ENCODE measurements at places on chromosomes 7 and 10. TPM values are rescaled to one million over a fixed set of nuclear protein-coding genes. Genes with fewer than 3 reads are reported as not detected.

GRCh38 chr7:27224983-27225934 is 17.3 kb upstream of the EVX1 start:
- no peak for DNase-seq

CRYGN gene
- 0.91 TPM for total RNA-seq

TUBAL3 gene
- not detected for total RNA-seq

HOXA4 gene
- total RNA-seq: 0.53 TPM

- no peak for DNase-seq
Observed at GRCh38 chr10:79106256-79107050, 37.7 kb downstream of the ZMIZ1 start.

GRCh38 chr7:95980706-95981105 is 208.4 kb downstream of the DYNC1I1 start:
- no peak for DNase-seq

OGDHL gene
- not detected for total RNA-seq

OR2A2 gene
- total RNA-seq: not detected

NKX2-3 gene
- not detected for total RNA-seq

DNA sequence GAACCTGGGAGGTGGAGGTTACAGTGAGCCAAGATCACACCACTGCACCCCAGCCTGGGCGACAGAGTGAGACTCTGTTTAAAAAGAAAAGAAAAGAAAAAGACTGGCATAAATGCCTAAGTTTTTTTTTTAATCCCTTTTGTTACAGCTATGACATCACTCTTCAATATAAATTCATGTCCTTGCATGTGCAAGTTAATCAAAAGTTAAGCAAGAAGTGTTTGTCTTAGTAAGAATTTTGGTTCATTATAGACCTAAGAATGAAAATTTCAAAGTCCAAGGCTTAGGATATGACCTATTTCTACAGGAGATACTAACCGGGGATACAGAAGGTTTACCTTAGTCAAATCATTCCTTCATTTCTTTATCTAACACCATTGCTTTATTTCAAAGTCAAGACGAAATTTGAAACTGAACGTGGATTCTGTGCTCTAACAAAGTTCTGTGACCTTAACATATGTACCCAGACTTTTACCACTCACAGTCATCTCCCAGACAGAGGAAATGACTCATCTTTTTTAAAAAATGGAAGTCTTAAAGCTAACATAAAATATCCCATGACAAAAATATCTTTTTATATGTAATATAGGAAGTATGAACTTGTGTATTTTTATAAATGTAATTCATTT is 29.3 kb upstream of the ITGB8 start:
- no peak for DNase-seq

DNA sequence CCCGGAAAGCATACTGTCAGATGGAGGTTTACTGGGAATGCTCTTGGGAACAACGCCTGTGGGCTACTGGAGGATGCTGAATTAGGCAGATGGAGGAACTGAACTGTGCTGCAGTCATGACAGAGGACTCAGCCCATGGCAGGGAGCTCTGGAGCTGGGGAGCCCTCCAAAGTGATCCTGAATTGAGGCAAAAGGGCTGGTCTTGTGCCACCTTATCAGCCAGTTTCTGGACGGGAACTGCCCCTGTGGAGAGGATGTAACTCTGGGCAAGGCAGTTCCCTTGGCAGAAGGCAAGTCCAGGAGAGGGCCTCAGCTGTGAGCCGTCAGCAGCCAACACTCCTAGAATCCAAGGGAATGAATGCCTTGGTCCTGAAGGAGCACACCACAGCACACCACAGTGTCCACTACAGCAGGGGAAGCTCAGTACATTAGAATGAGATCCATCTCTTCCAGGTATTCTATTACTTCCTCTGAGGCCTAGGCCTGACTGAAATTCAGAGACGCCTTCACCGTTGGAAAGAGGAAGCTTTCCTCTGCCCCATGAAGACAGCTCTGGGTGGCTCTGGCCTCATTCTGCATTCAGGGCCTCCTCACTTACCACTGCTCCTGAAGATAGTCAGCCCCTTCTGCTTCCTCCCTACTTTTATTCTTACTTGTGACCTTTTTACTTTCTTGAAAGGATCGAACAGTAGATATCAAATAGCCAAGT is 139.6 kb upstream of the GPR26 start:
- no peak for DNase-seq

- no peak for DNase-seq
Observed at GRCh38 chr7:2512713-2513112, 6.9 kb upstream of the LFNG start.

- DNase-seq: no peak
Observed at GRCh38 chr10:49000437-49001398, 61.1 kb upstream of the LRRC18 start.

- DNase-seq: no peak
Observed at GRCh38 chr7:30116771-30117170, 18.0 kb upstream of the MTURN start.

DNA sequence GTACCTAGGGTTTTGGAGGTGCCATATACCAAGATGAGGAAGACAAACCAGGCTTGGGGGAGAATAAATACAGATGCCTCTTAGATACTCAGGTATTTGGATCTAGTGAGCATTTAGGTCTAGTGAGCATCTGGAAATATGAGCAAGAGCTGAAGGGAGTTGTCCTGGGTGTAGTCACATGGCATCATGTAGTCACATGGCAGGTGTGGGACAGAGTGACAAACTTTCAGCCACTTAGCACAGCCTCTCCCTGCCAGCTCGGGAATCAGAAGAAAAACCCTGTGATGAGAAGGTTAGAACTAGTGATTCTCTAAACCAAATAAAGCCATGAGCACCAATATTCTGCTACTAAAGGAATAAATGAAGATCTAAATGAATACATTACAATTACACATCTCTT is 24.3 kb downstream of the RGR start:
- no peak for DNase-seq

AKR1D1 gene
- not detected for total RNA-seq

DPYSL4 gene
- 8.5 TPM for total RNA-seq

DNA sequence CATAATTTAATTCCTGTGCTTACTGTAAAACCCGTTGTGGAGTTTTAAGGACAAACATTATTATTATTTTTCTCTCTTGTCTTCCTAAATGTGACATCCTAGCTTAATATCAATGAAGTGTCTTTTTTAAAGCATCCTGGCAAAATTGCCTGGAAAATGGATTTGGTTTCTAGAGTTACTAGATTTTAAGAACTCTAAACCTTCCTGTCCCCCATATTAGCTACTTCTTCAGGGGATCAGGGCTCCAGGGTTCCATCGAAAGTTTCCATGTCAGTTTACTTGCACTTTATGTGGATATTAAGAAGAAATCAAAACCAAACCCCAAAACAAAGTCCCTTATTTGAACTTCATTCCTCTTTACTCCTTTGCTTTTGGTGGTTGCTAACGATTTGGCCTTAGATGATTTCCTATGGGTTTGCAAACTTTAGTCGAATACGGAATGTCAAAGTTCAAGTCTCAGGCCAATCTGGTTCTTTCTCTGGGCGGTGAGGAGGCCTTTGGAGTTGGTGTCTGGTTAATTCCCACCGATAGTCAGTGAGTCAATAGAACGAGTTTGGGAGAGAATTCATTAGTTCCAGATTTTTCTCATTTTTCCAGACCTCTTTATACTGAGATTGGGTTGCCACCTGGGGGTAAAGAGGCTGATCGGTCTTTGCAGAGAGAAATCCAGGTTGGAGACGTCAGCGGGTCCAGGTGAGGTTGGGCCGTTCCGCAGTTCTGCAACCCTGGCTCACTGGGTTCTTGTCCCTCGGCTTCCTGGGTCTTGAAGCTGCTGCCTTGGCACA is 1.1 kb downstream of the CUX1 start:
- no peak for DNase-seq

DNA sequence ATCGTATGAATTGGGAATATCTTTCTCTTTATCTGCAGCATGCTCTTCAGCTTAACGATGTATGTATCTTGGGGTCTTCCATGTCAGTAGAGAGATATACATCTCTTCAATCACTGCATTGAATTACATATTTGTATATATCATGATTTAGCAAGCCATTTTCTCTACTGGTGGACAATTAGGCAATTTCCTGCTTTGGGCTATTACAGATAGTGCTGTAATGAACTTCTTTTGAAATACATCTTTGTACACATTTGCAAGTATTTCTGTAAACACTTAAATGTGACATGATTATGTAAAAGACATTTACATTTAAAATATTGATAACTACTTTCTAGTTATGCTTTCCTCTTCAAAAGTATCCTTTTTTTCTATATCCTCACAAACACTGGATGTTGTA is 199.0 kb downstream of the PPP1R9A start:
- DNase-seq: no peak

GRCh38 chr7:159209429-159209828 is 64.8 kb upstream of the VIPR2 start:
- no peak for DNase-seq

GRCh38 chr7:2761131-2761624 is 73.2 kb downstream of the AMZ1 start:
- no peak for DNase-seq

CAV2 gene
- total RNA-seq: not detected

DNA sequence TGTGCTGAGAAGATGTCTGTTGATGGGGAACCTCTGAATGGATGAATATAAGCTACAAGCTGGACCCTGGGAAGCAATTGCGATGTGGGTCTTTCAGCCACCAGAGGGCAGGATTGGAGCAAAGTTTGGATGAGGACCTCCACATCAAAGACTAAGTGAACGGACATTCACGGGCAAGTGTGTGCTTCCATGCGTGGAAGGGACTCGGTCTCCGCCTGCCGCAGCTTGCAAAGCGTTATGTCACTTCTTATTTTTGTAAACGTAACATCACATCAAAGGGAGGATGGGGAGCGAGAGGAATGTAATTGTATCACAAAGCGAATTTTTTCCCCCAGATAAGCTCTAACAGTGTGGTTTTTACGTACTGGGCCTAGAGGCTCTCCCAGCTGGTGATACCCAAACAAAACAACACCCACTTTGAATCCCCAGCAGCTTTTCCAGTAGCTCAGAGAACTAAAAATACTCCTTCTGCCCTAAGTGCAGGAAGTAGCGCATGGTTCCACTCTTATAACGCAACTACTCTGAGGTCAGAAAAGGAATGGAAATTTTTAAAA is 65.0 kb downstream of the VWA2 start:
- peak; percentile 71 for DNase-seq

PCDH15 gene
- total RNA-seq: not detected

MBLAC1 gene
- 6.5 TPM for total RNA-seq

DNA sequence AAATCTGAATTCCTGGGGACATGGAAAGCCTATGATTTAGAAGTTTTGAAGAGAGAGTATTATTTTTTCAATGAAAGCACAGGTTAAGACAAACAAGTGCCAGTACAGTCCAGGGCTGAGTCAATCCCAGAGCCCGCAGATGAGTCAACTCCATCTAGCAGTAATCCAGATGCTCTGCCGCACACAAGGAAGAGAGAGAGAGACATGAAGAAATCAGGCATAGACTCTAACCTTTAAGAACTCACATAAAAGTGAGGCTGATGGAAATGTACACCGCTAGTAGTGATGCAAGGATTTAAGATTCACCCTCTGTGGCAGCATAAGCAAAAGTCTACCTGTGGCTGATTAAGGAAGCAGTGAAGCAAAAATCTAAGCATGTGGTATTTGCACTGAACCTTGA is 651.5 kb downstream of the TNS3 start:
- DNase-seq: no peak

GRCh38 chr10:110508159-110508788 is 10.6 kb downstream of the DUSP5 start:
- DNase-seq: no peak

SNX10 gene
- total RNA-seq: 31.0 TPM

DNA sequence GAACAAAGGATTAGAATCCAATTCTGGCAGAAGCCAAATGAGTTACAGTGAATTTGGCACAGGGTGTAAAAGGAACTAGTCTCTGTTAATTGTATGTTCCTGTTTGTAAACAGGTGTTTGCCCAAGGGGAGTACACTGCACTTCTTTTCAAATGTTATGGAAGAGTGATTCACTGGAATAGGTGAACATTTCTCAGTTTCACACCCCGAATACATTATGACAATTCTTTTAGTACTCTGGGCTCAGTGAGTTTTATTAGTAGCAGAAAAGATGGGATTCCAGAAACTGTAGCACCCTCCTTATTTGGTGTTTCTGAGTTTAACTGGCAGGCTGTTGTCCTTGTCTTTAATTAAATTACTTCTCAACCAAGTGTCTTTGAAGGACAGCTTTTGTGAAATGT is 329.2 kb downstream of the BBS9 start:
- no peak for DNase-seq

IGFBP3 gene
- 7.8 TPM for total RNA-seq

CYP3A7 gene
- not detected for total RNA-seq

DNA sequence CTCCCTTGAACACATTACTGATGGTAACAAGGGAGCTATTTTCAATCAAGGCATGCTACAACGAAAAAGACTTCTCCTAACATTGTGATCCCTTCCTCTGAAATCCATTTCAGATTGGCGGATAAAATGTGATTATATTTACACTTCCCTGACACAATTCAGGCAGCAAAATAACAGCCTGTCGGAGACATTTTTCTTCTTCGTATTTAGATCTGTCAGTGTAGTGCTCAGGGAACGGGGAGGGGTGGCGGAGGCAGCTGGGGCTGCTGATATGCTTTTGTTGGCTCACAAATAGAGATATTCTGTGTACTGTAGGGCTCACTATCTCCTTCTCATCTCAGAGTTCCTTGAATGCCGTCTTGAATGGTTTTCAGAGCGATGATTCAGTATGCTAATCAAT is 1261.7 kb upstream of the AUTS2 start:
- no peak for DNase-seq

MMD2 gene
- total RNA-seq: not detected

DNA sequence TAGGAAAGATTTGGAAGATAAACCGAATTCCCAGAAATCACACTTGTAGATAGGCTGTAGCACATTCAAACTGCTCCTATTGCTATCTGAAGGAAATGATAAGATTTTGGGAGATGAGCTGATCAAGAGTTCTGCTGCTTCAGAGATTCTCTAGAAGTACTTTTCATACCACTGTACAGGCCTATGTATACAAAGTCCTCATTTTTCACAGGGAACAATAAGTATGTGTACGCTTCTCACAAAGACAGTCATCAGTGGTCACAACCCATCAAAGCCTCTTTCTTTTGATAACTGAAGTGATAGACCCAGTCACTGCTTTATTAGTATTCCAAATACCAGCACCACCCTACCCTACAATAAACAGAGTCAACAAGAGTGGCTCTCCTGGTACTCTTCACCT is 15.6 kb upstream of the SEPTIN7 start:
- DNase-seq: no peak

VSTM4 gene
- not detected for total RNA-seq

DNA sequence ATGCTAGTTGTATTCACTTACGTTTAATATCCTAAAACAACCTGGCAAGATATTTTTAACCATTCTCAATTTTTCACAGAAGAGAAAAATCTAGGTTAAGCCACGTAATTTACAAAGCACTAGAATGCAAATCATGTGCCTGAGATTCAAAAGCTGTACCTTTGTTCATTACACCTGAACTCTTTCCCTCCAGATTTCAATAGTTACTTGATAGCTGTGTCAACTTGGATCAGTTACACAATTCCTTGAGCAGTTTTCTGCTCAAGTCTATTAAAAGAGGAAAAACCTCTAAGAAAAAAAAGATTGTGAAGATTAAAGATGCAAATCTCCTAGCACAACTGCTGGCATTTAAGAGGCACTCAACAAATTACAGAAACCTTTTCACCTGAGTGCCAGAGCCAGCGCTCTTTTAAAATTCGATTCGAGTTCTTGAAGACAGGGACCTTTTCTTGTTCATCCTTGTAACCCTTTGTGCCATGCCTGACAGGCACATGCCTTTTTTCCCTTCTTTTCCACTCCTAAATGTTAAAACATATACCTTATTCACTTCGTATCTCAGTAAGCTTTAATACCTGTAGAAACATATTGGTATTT is 886 bp downstream of the NSUN6 start:
- DNase-seq: no peak

GRCh38 chr10:108051218-108051617 is 886.7 kb upstream of the SORCS1 start:
- DNase-seq: no peak

CFAP70 gene
- 2.2 TPM for total RNA-seq

ANKRD7 gene
- 1.2 TPM for total RNA-seq

KEL gene
- 0.94 TPM for total RNA-seq

All from activated naive CD8-positive, alpha-beta T cell treated with anti-CD3 and anti-CD28 coated beads, Interleukin-2, amount 10 ng/mL, durations not matched to agents 7 days and 5 days (primary cell).